ENCODE measurements at places on chromosomes 7 and 10.

DNA sequence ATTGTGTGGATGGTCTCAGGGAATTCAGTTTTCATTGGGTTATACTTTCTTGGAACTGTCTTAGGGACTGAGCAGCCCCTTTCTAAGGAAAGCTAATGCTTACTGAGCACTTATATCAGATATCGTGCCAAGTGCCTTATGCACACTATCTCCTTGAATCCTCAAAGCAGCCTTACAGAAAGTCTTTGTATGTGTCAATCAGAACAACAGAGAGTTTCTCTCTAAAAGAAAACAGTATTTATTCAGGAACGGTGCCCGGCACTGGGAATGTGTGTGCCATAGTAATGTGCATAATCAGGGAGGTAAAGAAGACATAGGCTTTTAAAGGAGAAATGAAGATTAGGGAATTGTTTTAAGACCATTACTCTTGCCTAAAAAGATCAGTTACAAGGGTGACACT is 17.3 kb downstream of the ANTXRL start:
- no peak for DNase-seq

DNA sequence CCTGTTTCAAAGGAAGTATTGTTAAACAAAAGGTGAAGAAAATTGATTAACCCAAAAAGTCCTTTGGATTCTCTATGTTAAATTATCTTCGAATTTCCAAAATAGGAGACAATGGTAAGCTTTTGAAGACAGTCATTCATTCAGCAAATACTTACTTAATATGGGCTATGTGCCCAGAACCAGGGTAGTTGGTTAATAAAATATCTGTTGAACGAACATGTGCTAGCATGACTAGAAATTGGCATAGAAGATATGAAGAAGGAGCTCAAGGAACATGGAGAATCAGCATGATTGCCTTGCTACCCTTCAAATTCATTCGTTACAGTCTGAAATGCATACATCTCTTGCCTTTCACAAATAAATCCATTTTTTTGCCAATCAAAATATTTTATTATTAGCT is 123.1 kb upstream of the RHEB start:
- no peak for DNase-seq

GRCh38 chr7:117012696-117013095 is 59.4 kb downstream of the ST7 start:
- no peak for DNase-seq

DNA sequence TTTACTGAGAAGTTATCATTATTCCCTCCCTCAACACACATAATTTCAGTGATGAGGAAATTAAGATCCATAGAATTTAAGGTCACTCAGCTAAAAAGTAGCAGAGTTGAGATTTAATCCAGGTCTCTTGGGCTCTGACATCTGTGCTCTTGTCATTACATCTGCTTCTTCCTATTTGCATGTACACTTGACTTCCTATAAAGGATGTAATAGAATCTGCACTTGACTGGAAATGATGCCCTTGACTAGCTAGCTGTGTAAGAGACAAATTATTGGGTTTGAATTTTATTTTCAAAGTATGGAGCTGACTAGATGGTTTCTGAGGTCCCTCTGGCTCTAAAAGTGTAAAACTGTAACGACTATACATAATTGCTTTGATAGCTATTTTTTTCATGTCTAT is 59.5 kb downstream of the AGK start:
- DNase-seq: no peak

GRCh38 chr10:26534384-26534783 is 96.2 kb downstream of the APBB1IP start:
- DNase-seq: no peak

- DNase-seq: no peak
Measured at GRCh38 chr10:110777017-110777416, 94.7 kb upstream of the PDCD4 start.

DNA sequence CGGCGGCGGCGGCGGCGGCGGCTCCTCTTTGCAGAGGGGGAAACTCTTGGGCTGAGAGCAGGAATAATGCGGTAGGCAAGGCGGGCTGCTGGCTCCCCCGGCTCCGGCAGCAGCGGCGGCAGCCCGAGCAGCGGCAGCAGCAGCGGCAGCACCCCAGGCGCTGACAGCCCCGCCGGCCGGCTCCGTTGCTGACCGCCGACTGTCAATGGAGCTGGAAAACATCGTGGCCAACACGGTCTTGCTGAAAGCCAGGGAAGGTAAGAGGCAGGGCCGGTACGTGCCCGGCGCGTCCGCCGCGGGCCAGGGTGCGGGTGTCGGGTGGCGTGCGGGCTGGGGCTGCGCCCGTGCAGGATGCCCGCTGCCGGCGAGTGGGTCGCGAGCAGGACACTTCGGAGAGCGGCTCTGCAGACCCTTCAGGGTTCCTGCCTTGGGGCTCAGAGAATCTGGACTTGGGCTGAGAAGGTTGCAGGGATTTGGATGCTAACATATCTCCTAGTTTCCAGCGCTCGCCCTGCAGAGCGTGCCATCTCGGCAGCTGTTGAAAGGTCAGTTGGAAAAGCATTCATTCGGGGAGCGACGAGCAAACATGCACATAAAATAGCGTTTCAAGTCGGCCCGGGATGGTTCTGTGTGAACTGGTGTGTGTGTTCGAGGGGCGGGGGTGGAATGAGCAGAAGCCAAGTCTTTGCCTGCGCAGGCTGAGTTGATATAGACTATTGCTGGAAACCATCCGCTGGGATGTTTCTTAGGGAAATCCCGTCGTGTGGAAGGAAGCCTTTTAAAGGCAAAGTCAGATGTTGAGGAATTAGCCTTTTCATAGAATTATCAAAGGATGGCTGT is 562 bp downstream of the GRK5 start:
- no peak for DNase-seq

GRCh38 chr7:18534481-18534880 is 38.9 kb downstream of the HDAC9 start:
- no peak for DNase-seq

GRCh38 chr7:37825038-37825437 is 23.4 kb upstream of the NME8 start:
- DNase-seq: no peak

GRCh38 chr10:132450466-132450824 is 53.4 kb downstream of the PWWP2B start:
- DNase-seq: no peak

DNA sequence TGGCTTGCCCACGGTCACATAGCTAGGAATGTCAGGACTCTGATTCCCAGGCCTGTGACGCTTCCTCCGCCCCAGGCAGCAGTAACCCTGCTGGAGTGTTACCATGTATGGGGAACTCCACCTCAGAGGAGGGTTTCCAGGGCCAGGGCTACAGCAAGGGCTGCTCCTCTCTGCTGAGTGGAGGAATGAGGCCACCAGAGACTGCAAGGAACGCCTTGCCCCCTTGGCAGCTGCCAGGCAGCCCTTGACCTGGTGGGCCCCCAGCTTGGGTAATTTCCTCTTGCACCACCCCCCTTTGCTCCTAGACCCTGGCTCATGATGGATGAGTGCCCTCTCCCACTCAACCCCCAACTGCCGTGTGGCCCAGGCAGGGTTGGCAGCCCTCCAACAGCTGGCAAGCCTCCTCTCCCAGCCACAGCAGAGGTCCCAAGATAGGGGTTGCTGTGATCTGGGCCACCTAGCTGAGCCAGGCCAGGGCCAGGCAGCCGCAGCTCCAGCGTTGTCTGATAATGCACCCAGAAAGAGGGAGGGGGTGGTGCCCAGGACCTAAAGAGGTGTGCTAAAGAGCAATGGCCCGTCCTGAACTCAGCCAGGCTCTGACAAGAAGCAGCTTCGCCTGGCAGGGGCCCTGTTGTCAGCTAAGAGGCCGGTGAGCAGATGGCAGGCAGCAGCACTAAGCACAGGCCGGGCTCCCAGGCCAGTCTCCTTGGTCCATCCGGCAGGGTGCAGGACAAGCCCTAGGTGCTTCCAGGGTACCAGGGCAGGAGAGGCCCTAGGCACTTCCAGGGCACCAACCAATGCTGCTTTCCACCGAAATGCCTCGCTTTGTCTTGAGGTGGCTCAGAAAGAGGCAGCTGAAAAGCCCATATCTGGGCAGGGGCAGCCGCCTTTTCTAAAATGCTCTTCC is 35.4 kb downstream of the DRGX start:
- no peak for DNase-seq

DNA sequence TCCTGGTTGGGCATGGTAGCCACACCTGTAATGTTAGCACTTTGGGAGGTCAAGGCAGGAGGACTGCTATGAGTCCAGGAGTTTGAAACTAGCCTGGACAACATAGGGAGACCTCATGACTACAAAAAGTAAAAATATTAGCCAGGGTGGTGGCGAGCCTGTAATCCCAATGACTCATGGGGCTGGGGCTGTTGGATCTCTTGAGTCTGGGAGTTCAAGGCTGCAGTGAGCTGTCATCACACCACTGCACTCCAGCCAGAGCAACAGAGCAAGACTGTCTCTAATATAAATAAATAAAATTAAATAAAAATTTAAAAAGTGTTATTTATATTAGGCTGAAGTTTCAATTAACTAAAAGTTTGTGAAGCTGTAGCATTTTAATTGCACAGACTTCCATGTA is 207.3 kb downstream of the NXPH1 start:
- no peak for DNase-seq

GRCh38 chr7:92794831-92795230 is 41.5 kb downstream of the CDK6 start:
- DNase-seq: no peak

GRCh38 chr10:127368101-127368500 is 171.7 kb upstream of the INSYN2A start:
- DNase-seq: no peak

DNA sequence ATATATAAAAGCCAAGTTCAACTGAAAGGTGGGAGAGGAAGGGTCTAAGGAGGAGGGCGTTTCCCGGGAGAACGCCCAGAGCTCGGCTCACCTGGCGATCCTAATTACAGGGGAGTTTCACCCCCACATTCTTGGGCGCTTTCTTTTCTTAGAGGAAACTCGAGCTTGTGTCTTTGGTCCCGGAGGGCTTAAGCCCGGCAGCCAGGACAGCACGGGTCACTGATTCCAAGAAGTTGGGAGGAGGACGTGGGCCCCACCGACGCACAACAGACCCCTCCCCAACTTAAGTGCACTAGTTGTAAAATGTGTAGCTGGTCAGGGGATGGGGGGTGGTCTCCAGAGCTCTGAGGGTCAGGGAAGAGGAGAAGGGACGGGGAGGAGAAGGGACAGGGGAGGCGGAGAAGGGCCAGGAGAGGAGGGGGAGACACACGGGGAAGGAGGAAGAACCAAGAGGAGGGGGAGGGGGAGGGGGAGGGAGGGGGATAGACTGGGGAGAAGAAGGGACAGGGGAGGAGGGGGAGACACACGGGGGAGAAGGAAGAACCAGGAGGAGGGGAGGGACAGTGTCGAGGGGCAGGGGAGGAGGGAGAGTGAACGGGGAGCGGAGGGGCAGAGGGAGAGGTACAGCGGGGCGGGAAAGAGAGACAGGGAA is 874 bp downstream of the BAIAP2L1 start:
- DNase-seq: no peak

DNA sequence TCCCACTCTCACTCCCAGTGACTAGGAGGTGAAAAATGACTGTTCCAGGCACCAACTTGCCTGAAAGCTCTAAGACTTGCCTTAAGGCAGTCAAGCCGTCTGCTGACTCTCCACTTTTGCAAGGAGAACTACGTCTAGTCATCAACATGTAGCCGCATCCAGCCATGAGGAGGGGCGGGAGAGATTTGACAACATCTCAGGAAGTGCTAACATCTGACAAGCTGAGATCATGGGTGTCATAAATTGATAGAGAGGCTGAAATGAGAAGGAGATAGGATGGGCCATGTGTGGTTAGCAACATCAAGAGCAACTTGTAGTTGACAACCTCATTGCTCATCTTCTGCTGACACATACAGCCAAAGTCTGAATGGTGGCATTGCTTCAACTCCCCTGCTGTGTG is 9.0 kb upstream of the TBXAS1 start:
- no peak for DNase-seq

GRCh38 chr7:22730921-22731654 is 4.1 kb downstream of the IL6 start:
- DNase-seq: peak; percentile 76

GRCh38 chr7:83677180-83677866 is 28.4 kb upstream of the SEMA3E start:
- DNase-seq: peak; percentile 84

DNA sequence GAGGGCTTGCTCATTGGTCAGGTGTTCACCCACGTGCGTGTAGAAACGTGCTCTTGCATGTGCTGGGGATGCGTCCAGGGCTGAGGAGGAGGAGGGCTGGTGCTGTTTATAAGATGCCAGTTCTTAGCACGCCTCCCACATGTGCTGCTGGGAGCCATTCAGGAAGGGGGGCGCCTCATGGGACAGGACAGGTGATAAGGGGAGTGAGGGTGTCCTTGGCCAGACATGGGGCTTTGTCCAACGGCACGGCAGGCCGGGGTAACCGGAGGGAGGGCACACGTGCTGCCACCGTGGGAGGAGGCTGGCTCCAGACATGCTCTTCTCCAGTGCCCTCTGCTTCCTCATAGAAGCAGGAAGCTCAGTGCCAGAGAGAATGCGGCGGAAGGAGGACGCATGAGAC is 150.0 kb downstream of the ZMYND11 start:
- DNase-seq: no peak

GRCh38 chr10:122387572-122387971 is 13.1 kb downstream of the PLEKHA1 start:
- no peak for DNase-seq

GRCh38 chr7:2157473-2158279 is 75.1 kb downstream of the MAD1L1 start:
- DNase-seq: no peak

GRCh38 chr10:86345859-86346798 is 20.5 kb downstream of the GRID1 start:
- DNase-seq: no peak

DNA sequence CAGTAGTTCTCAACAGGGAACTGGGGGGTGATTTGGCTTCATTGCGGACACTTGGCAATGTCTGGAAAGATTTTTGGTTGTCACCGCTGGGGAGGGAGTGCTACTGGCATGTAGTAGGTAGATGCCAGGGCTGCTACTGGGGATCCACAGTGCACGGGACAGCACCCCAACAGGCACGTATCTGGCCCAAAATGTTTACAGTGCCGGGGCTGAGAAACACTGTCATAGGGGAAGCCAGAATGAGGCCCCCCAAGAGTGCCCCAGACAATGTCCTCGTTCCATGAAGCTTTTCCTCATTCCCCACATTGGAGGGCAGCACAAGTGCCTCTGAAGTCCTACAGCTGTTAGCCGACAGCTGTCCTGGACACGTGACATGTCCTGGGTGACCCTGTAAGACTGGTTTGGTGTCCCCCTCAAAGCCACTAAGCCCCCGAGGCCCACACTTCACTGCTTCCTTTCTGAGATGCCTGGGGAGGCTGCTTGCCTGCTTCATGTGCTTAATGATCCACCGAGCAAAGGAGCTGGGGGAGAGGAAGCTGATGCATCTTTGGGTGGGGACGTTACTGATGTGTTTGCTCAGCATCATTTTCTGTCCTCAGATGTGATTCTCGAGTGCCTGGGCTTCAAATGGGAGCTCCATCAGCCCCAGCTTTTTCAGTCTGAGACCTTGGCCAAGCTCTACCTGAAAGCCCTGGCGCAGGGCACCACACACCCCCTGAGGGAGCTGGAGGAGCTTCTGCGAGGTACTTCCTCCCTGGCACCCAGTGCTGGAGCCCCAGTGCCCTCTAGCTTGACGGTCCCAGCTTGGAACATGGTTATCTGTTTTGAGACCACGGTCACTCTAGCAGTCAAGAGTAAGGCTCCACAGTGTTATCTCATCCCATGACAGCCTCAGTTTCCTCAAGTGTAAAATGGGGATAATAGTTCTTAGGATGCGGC is 14.7 kb downstream of the BTBD16 start:
- DNase-seq: no peak

GRCh38 chr7:2811476-2812113 is 32.5 kb downstream of the GNA12 start:
- DNase-seq: no peak

Data from amniotic stem cell (primary cell).